GM12891 (cell line): ENCODE measurements at places on chromosomes 7 and 10.

GRCh38 chr10:33398796-33399195, 64.3 kb upstream of the NRP1 start:
- DNase-seq, result no peak

- no peak for DNase-seq
These were observed 9.8 kb upstream of the FXYD4 start for GRCh38 chr10:43361547-43362190.

- DNase-seq, result no peak
These were observed 3.2 kb downstream of the FIS1 start for GRCh38 chr7:101241443-101242349.

DNA sequence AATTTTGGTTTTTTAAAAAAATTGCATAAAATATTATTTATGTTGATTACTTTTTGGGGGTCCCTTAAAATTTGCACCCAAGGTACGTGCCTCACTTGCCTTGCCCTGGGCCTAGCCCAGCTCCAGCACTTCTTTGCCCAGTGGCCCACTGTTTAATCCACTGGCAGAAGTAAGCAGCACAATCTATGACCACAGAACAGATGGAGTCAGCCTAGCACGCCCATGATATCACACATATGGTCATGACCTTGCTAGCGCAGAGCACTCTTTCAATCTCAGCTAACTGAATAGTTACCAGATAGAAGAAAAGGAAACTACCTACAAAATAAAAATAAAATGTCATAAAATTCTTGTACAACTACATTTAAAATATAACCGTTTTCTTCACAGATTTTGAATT, 5.6 kb downstream of the OGA start:
- DNase-seq, result no peak

DNA sequence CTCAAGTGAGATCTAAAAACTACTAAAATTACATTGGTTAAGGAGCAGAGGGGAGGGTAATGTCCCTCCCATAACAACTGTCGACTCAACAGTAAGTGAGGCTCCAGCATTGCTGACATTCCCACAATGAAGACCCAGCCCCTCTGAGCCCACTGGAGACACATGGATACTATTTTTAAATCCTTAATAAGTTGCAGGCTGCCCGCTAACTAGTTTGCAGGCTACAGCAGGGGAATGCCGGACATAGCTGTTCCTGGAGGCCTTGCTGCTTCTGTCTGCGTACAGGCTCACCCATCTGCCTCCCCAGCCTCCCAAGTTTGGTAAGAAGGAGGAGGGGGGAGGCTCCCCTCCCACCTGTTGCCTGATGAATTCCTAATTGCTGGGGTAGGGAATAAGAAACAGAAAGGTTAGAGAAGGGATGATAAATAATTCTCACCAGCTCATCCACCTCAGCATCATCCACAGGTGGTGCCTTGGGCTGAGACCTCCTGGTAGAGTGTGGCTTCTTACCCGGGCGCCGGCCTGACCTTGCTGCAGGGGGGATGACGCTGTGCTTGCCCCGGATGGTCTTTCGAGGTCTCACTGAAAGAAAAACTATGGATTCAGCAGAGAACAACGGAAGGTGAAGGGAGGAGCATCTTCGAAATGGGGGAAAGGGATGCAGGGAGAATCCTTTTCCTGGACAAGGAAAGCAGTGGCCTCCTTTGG, 10.1 kb downstream of the FZD9 start:
- no peak for DNase-seq

DNA sequence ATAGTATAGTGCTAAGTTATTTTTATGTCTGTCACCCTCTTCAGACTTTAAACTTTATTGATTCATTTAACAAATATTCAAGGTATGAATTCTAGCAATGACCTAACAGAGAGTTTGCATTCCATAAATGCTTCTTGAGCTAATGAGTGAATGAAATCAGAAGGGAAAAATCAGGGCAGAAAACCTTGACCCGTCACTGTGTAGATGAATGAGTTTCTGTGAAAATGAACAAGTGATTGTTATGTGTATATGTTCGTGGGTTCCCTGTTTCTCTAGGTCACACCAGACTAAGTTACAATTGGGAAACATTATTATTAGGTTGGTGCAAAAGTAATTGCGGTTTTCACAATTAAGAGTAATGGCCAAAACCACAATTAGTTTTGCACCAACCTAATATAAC, 30.1 kb downstream of the APBB1IP start:
- DNase-seq, result no peak

DNA sequence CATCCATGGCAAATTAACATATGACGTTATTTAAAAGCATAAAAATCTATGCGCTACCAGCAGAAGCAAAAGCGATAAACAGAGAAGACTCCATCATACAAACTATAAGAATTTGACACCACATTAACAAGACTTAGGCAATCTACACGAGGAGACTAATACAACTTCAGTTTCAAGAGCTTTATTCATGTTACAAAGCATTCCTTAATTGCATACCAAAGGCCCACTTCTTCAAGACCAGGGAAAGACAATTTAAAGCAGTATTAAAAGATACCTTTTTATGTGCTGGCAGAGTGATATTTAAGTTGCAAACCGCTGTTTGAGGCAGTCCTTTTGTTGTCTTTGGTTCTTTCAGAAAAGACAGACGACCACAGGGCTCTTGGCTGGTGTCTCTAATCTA, 176.0 kb upstream of the CCDC6 start:
- DNase-seq, result no peak
